ENCODE measurements at places on chromosomes 16 and 17.

GRCh38 chr16:4017807-4018206 is 98.4 kb downstream of the ADCY9 start:
- no peak for DNase-seq

- DNase-seq = no peak
Measured at GRCh38 chr17:44012391-44012790, 2.4 kb downstream of the TMEM101 start.

DNA sequence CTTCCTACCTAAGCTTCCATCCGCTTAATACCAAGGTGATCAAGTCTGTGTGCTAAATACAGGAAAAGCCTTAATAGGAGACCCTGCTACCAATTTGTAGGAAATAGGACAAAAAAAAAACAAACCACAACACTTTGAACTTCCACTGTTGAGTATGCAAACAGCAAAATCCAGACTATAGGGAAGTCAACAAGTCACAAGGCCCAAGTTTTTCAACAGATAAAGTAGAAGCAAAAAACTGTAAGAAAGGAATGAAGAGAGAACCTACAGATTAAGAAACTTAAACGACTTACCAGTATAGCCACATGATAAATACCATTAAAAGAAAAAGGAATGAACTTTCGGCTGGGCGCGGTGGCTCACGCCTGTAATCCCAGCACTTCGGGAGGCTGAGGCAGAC is 7.4 kb downstream of the USP22 start:
- DNase-seq = no peak

- DNase-seq = no peak
Measured at GRCh38 chr16:47467501-47467900, 6.4 kb downstream of the PHKB start.

- DNase-seq = no peak
Measured at GRCh38 chr17:61660746-61661485, 69.9 kb upstream of the NACA2 start.

GRCh38 chr17:17391668-17392370 is 85.0 kb upstream of the MED9 start:
- no peak for DNase-seq

DNA sequence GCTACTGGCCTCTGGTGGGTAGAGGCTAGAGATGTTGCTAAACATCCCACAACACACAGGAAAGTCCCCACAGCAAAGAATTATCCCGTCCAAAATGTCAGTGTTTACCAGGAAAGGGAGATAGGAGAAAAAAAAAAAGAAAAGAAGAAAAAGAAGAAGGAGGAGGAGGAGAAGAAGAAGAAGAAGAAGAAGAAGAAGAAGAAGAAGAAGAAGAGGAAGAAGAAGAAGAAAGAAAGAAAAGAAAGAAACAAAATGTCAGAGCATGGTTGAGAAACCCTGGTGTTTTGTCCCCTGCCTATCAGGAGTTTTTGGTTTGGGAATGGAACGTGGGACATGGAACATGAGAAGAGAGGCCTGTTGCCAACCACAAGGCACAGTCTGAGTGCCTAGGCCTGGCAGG is 2.4 kb downstream of the TMEM95 start:
- DNase-seq = no peak

- no peak for DNase-seq
Measured at GRCh38 chr16:50996166-50996829, 154.8 kb downstream of the SALL1 start.

DNA sequence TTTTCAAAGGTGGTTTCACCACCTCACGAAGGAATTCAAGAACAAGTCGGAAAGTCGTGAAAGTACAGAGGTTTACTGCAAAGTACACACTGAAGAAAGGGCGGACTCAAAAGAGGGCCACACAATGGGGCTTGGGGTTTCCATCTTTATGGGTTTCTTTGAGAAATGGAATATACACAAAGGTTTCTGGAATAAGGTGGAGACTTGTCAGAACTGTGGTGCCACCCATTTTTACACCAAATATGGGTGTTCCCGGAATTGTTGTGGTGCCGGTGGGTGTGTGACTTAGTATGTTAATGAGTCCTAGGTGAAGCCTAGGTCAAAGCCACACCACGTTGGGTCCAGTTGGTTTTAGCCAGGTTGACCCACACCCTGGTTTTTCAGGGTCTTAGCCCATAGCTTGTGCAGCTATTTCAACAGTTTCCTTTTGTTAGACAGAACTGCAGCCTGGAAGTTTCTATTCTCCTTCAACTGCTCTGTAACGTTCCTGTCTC is 567 bp upstream of the GCSH start:
- no peak for DNase-seq

DNA sequence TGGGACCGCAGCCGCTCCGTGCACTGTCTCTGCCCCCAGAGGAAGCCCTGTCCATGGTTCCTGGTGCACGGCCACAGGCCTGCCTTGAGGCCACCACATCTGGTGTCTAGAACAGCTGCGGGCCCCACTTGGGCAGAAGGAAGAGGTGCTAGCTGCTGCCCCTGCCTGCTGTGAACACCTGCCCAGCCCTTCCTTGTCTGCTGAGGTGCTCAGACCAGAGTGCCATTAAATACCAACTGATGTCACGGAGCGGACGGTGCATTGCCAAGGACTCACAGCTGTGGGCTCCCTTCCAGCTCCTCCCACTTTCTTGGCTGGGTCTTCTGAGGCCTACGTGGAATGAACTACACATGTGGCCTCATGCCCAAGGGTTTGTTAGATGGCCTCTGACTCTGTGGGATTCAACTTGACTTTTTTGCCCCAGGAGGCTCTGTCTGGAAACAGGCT is 146.1 kb downstream of the RAB11FIP4 start:
- no peak for DNase-seq

GRCh38 chr17:60463157-60463835 is 41.0 kb downstream of the CHCT1 start:
- DNase-seq = no peak

GRCh38 chr17:55635253-55635914 is 87.3 kb downstream of the TMEM100 start:
- DNase-seq = no peak

DNA sequence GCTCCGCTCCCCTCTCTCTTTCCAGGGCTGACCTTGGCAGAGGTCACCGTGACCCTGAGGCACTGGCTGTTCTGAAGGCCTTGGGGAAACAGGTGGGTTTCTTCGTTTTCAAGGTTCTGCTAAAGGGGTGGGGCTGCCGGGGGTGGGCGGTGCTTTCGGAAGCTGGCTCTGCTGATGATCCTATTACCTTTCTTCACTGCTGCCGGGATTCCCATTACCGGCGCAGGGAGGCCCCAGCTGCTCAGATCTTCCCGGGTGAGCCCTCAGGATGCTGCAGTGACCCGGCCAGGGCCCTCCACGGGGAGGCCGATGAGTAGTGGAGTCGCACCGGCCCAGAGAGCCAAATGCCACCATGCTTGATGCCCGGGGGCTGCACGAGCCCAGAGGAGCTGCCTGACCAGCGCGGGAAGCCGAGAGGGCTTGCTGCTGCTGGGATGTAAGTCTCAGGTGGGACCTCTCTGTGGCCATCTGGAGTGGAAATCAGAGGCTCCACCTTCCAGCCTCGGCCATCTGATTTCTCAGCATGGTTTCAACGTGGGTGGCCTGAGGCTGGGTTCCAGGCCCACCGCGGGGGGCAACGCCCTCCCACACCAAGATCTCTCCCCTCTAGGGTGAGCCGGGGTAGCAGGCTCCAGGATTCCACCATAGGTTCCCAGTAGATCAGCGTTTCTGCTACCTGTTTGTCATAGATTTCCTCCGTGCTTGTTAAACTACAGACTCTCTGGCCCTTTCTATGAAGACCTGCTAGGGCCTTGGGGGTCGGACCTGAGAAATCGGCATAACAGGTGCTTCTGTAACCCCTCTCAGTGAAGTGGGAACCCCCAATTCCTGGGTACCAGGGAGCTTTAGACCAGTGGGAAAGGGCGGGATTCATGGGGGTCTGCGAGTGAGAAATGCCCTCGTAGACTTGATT is 21.6 kb upstream of the ADCY7 start:
- DNase-seq = no peak

DNA sequence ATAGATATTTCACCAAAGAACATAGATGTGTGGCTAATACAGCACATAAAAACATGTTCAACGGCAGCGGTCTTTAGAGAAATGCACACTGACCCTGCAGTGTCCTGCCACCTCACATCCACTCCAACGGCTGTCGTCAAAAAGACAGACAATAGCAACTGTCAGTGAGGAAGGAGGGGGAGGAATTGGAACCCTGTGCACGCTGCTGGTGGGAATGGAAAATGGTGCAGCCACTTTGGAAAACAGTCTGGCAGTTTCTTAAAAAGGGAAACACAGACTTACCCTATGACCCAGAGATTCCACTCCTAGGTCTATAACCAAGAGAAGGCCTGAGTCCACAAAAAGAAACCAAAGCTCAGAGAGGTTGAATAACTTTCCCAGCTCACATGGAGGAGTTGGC is 7.7 kb downstream of the CEP295NL start:
- no peak for DNase-seq

DNA sequence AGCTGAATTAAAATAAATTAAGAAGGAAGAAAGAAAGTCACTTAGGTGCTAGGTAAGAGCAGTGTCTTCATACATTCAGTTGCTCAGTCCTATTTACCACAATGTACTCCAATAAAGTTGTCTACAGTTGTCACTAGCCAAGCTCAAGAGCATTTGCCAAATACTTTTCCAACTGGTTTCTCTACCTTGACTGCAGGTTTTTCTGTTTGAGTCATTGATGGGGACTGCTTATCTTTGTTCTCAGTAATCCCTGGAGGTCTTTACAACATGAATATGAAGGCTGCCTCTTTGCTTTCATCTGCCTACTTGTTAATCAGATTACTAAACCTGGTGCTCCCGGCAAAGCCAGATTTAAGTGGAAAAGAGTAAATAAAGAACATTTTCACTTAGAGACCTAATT is 64.6 kb upstream of the CLEC18B start:
- no peak for DNase-seq

GRCh38 chr16:1900452-1900774 is 17.8 kb downstream of the HS3ST6 start:
- DNase-seq = no peak

DNA sequence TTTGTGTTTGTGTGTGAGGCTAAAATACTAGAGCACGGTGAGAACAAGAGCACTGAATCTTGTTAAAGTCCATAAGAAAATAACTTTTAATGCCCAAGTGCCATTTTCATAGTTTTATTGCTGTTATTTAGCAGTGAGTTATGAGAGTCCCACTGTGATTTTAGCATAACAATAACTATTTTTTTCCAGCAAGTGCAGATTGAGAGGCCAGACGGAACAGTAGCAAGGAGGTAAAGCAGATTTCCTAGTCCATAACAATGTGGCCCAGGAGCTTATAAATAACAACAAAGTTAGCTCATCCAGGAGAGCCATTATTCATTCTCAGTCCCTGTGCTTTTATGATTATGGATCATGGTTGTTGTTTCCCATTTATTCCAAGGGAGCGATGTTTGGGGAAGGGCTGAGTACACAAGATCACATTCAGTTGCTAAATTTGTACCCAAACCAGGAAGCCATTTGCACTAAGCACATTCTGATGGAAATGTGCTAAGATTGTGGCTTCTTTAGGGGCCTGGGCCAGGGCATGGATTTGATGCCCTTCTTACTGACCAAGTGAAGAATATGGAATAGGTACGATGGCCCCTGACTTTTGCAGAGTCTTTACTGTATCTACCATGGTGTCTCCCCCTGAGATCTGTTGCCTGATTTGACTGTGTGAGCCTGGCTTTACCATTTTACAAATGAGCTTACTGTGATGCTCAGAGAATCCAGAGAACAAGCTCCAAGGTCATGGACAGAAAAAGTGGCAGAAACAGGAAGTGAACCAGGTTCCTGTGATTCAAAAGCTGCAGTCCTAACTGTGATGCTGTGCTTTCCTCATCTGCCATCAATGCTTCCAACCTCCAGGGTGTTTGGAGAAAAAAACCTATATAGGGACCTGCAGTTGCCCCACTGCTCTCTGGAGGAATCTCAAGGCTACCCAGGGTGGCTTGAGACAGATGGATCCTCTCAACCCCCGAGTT is 204.7 kb upstream of the HSBP1 start:
- DNase-seq = no peak

DNA sequence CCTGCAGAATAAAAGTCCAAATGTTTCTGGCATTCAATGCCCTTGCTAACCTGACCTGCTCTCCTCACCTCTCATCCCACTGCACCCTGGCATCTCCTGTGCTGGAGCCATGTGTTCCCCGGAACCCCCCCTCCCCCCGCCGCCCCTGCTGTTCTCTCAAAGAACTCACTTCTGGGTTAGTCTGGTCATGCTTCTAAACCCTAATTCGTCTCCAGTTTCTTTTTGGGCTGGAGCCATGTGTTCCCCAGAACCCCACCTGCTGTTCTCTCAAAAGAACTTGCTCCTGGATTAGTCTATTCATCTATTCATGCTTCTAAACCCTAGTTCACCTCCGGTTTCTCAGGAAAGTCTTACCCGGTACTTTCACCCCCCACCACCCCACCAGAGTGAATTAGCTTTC is 808 bp upstream of the ALOX15 start:
- no peak for DNase-seq

DNA sequence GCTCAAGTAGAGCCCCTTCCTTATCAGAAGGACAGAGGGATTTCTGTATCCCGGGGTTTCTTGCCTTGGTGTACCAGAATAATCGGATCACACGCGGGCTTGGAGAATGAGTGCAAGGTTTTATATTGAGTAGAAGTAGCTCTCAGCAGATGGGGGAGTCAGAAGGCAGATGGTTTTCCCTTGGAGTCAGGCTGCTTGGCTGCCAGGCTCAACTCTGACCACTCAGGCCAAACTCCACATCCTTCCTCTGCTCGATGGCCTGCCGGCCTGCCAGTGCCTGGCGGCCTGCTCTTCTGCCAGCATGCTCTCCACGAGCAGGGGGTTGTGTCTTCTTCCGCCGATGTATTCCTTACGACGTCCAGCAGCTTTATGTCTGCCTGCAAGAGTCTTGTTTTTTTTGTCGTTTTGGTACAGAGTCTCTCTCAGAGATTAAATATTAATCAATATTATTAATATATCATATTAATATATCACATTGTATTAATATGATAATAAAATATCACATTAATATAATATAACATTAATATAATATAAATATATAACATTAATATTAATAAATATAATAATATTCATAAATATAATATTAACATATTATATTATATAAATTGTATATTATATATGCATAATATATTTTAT is 229.2 kb upstream of the WSCD1 start:
- no peak for DNase-seq

DNA sequence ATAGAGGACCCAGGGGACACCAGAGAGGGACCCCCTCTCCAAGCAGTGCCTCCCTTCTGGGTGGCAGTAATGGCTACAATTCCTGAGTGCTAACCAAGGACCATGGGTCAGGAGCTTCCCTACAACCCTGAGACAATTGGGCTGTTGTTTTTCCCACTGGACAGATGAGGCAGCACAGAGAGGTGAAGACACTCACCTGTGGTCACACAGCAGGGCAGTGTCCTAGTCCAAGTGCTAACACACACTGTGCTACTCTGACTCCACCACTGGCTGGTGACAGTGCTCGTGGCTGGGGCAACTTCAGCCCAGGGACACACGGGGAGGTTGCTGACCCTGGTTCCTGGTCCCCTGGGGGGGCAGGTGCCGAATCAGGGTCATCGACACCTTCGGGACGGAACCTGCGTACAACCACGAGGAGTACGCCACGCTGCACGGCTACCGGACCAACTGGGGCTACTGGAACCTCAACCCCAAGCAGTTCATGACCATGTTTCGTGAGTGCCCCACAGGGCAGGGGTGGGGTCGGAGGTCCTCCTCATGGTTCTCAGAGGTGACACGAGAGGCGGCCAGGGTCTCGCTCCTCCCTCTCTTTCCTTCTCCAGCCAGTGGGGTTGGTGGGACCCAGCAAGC is 58.1 kb downstream of the MGAT5B start:
- no peak for DNase-seq

All from dorsolateral prefrontal cortex (tissue), 122 donors.